T follicular helper cell (primary cell): ENCODE measurements at places on chromosomes 7 and 10.
A peak's percentile ranks its signal among the peaks of the same experiment; 100 is the strongest.

- no peak for DNase-seq
These were observed 28.9 kb upstream of the ERCC6 start for GRCh38 chr10:49567810-49568209.

GRCh38 chr7:155206318-155207020 lies 91.2 kb upstream of the INSIG1 start:
- peak; percentile 47 for DNase-seq

GRCh38 chr10:103807996-103808395 lies 47.4 kb downstream of the SH3PXD2A start:
- DNase-seq = no peak

DNA sequence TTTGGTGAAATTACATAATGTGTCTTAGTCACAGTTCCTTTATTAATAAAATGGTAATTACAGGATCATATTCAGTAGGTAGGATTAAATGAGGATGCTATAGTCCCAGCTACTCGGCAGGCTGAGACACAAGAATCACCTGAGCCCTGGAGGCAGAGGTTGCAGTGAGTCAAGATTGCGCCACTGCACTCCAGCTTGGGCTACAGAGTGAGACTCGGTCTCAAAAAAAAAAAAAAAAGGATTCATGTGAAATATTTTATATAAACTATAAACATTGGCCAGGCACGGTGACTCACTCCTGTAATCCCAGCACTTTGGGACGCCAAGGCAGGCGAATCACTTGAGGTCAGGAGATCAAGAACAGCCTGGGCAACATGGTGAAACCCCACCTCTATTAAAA lies 197.9 kb downstream of the IMMP2L start:
- no peak for DNase-seq

DNA sequence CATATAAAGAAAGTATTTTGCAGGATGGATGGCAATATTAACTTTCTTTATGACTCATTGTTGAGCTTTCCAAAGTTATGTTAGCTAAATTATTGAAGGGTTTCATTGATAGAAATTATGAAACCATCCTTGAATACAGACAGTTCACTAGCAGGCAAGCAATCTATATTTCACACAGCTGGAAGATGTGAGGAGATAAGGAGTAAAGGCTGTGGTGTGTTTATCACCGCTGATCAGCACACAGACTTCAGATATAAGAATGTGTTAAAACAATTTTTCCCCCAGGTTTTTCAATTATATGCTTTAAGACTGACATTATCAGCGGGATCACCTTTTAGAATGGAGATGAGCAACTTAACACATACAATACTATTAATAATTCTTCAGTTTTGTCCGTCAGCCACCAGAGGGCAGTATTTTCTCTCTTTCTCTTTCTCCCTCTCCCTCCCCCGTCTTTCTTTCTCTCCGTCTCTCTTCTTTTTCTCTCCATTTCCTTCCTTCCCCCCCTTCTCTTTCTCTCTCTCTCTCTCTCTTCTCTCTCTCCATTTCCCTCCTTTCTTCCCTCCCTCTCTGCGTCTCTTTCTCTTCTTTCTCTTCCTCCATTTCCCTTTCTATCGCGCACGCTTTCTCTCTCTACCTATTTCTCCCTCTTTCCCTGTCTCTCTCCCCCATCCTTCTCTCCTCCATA lies 62.9 kb upstream of the FAM171A1 start:
- DNase-seq = no peak

- no peak for DNase-seq
These were observed 333.9 kb downstream of the AUTS2 start for GRCh38 chr7:69932034-69932628.

DNA sequence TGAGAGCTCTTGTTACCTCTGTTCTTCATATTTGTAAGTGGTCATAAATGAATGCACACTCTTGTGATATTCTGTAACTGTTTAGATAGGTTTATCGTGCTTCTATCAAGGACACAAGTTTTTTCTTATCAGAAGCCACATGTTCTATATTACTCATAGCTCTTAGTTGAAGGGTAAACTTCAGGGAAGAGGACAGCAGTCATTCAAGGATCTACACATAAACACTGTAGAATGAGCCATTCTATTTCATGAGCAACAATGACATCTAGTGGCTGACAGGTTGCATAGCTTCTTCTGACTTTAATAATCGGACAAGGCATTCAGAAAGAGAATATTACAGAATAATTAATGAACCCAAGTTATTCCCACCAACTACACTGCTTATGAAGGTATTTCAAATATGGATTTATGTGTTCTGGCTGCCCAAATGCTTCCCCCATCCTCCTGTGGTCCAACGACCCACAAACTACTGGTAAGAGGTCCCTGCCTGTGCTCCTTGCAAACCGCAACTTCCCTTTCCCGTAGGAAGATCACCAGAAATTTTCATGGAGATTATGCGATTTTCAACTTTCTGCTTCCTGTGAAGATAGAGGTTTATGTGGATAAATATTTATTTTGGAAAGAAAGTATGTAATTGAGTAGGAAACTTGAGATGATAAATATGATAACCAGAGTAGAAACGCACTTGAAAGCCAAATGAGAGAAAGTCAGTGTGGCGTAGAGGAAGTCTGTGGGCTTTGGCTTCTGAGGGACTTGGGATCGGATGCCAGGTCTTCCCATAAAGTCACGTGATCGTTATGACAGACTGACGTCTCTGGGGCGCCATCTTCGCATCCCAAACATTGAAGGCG lies 16.8 kb upstream of the ABCB5 start:
- no peak for DNase-seq

DNA sequence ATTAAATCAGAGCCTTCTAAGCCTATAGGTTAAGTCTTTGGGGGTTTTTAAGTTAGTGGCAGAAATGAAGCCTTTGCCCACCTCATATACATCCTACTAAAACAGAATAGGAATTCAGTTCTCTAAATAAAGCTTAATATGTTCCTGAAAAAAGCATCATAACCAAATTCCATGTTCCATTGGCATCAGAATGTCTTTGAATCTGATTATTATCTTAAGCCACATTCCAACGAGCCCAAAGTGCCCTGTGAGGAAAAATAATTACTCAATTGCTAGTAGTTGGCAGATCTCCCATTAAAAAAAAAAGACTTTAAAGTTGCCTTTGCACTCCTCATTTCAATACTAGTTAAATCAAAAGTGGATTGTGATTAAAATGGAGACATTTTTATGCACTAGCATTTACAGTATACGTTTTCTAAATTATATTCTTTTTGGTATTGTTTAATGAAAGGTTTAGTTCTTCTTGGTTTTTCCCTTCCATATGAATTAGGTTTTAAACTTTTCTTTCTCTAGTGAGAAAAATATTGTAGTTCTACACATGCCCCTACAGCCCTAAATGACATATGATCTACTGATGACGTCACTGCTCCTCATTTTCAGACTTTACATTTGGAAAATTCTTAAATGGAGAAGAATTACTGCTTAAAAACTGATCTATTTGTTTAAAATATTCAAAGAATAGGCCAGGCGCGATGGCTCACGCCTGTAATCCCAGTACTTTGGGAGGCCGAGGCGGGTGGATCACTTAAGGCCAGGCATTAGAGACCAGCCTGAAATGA lies 54.3 kb upstream of the CABCOCO1 start:
- no peak for DNase-seq

GRCh38 chr7:105346138-105346537 lies 42.6 kb downstream of the SRPK2 start:
- no peak for DNase-seq

DNA sequence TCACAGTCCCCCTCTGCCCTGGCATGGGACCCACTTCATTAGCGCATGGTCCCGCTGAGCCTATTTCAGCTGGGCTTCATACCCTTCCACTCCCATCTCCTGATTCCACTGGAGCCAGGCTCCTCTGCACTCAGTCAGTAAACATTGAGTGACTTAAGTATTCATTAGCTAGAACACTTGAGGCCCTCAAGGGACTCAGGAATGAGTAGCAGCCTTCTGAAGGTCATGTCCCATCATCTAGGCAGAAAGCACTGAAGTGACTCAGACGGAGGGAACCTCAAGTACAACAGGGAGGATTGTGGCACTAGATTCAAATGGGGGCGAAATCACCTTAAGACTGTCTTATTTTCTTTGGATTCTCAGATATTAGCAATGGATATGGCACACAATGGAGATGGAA lies 186.6 kb upstream of the INHBA start:
- no peak for DNase-seq

DNA sequence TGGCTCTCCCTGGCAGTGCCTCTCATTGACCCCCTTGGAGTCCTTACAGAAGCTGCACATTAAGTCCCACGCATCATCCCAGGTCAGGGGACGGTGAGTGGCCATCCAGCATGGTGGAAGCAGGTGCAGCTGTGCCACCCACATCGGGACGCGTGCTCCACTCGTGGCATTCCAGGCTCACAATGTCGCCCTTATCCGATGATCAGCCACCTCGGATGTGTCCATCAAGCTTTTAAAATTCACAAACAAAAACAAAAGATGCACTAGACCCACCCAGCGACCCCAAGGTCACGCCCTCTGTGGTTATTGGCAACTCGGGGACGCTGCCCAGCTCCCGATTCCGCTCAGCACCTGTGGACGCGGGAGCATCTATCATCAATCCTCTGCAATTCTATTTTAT lies 530.9 kb downstream of the PTPRN2 start:
- no peak for DNase-seq

GRCh38 chr7:36472141-36472729 lies 82.6 kb downstream of the ANLN start:
- DNase-seq = no peak

- DNase-seq = peak; percentile 65
These were observed 98.0 kb upstream of the ANLN start for GRCh38 chr7:36291387-36292316.

DNA sequence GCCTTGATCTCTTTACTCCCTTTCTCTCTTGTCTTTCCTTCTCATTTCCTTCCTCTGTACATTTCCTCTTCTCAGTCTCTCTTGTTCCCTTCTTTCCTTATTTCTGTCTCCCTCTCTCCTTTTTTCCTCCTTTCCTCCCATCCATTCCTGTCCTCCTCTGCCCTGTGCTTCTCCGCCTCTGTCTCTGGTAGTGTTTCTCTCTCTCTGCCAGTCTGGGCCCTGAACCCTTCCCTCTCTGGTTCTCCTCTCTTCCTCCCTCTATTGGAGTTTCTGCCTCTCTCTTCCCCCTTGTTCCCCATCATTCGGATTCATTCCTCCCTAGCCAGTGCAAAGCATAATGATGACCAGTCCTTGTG lies 13.2 kb upstream of the PAX2 start:
- no peak for DNase-seq

DNA sequence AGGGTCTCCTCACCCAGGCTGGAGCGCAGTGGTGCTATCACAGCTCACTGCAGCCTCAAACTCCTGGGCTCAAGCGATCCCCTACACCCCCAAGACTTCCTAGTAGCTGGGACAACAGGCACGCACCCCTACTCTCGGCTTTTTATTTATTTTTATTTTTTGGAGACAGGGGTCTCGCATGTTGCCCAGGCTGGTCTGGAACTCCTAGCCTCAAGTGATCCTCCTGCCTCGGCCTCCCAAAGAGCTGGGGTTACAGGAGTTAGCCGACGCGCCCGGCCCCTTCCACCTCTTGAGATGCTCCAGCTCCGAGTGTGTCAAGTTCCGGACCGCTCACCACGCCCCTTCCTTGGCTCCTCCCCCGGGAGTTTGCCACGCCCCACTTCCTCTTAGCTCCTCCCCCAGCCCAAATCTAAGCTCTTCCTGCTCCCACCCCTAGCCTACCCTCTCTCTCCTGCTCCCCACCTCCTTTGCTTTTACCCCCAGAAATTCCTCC lies 6.3 kb downstream of the NAT16 start:
- DNase-seq = peak; percentile 44

- no peak for DNase-seq
These were observed 151.4 kb downstream of the COL28A1 start for GRCh38 chr7:7384228-7384627.
